ENCODE measurements at places on chromosomes 6 and 20. TPM values are rescaled to one million over a fixed set of nuclear protein-coding genes. Genes with fewer than 3 reads are reported as not detected.

- DNase-seq, result no peak
Measured at GRCh38 chr20:2984028-2984501, 59.4 kb upstream of the GNRH2 start.

DNA sequence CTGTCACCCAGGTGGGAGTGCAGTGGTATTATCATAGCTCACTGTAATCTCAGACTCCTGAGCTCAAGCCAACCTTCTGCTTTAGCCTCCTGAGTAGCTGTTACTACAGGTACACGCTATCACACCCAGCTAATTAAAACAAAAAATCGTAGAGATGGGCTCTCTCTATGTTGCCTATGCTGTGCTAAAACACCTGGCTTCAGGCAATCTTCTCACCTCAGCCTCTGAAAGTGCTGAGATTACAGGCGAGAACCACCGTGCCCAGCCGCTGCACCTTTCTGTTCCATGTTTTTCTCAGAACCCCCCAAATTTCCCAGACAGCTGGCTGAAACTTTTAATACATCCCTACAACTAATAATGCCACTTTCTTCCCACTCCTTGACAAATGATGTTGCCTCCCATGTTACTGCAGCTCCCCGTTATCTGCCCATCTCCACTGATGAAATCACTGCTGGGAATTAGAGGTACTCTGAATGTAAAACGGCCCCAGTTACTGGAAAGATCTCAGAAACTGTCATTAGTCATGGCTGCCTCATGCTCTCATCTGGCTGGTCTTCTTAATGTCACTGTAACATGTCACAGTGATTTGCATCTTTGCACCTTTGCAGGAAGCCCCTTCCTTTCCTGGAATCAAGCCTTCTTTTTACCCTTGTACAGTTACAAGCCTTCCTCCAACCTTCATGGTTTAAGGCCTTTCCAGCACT is 697.5 kb downstream of the PRKN start:
- DNase-seq, result peak; percentile 27

- no peak for DNase-seq
Measured at GRCh38 chr6:158524311-158524710, 35.6 kb upstream of the TMEM181 start.

DNA sequence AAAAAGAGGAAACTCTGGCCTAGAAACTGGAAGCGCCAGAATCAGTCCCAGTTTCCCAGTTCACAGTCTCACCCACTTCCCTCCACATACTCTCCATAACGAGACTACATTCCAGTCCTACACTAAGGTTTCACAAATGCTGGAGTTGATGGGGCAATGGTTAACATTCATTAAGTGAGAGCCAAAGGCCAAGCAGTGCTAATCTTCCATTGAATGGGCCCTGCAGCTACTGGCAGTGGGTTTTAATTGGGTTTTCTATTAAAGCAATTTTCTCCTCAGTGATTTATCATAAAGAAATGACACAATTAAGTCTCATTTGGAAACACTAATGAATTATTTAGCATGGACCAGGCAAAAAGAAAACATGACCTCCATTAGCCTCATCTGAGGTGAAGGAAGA is 20.8 kb upstream of the NRSN1 start:
- no peak for DNase-seq

DNA sequence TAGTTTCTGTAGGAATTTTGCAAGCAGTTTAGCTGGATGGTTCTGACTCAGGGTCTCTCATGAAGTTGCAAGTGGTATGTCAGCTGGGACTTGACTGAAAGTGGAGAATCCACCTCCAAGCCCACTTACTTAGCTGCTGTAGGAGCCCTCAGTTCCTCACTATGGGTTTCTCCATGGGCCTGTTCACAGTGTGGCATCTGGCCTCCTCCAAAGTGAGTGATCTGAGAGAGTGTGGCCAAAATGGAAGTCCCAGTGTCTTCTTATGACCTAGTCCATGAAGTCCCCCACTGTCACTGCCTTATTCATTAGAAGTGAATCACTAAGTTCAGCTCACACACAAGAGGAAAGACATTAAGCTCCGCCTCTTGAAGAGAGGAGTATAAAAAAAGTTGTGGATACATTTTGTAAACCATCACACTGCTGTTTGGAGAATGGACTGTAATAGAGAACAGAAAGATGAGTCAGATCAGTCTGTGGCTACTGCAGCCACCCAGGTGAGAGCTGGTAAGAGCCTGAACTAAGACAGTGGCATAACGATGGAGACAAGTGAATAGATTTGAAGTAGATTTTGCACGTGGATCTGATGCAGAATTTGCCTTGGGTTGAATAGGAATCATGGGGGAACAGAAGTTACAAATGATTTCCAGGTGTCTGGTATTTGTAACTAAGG is 4.9 kb upstream of the NELFCD start:
- no peak for DNase-seq

DNA sequence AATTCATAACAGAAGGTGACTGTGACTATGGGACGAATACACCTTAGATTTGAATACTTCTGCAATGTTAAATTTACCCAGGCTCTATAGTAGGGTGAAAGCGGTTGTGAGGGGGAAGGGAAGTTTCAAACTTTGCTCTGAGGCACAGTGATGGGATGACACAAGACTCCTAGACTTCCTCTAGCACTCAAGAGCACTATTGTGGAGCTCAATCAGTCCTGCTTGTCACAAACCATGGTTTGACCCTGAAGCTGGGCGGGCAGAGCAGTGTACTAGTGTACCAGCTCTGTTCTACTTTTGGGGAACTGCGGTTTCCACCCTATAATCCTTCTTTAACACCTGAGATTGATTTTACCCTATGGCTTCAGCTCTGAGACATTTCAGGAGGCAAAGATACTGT is 17.1 kb downstream of the TRIM27 start:
- no peak for DNase-seq

- no peak for DNase-seq
Measured at GRCh38 chr20:17799575-17800227, 99.9 kb downstream of the BANF2 start.

The DEFB132 gene
- not detected for total RNA-seq

The CGA gene
- total RNA-seq, result 2.0 TPM

DNA sequence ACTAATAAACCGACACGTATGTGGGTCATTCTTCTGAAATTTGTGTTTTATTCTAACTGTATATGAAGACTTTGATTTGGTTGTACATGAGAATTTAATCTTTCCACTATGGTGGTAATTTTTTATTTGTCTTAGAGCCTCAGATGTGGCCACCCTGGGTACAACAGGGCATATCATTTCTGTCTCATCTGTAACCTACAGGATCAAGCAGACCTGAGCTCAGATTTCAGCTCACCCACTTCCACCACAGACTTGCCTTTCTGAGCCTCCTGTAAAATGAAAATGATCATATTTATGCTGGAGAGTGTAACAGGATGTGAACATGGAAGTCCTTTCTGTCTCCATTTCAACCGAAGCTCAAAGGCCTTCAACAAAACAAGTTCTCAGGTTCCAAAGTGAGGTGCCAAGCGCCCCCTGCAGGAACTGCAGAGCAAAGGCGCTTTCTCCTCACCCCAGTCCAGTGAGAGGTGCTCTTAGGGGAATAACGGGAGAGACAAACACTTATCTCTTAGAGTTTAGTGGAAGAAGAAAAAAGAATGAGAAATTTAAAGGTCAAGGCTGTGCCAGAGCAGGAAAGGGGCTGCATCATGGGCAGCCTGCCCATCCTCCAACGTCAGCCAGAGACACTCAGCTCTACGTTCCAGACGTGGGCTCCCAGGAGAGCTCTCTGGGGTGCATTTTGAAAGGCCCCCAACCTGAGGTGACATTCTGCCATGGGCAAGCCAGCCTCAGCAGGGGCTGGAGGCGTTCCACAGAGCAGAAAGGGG is 23.0 kb upstream of the CD24 start:
- DNase-seq, result peak; percentile 16

DNA sequence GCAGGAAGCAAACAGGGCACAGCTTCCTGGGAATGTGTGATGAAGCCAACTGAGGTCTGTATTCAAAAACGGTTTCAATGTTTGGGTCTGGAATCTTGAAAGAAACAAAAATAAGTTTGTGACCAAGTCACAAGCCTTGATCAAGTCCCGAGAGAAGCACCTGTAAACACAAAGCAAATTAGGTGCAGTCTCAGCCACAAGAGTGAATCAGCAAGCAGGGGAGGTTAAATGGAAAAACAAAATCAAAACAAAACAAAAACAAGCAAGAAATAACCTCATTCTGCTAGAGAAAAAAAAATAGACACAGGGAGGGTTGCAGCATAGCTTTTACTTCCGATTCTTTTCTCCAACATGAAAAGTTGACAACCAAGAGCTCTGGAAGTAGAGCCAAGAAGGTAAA is 201.7 kb downstream of the CLIC5 start:
- no peak for DNase-seq

The TLDC2 gene
- total RNA-seq, result not detected

The BPI gene
- not detected for total RNA-seq

- DNase-seq, result no peak
Measured at GRCh38 chr6:3707024-3707423, 44.5 kb downstream of the PXDC1 start.

DNA sequence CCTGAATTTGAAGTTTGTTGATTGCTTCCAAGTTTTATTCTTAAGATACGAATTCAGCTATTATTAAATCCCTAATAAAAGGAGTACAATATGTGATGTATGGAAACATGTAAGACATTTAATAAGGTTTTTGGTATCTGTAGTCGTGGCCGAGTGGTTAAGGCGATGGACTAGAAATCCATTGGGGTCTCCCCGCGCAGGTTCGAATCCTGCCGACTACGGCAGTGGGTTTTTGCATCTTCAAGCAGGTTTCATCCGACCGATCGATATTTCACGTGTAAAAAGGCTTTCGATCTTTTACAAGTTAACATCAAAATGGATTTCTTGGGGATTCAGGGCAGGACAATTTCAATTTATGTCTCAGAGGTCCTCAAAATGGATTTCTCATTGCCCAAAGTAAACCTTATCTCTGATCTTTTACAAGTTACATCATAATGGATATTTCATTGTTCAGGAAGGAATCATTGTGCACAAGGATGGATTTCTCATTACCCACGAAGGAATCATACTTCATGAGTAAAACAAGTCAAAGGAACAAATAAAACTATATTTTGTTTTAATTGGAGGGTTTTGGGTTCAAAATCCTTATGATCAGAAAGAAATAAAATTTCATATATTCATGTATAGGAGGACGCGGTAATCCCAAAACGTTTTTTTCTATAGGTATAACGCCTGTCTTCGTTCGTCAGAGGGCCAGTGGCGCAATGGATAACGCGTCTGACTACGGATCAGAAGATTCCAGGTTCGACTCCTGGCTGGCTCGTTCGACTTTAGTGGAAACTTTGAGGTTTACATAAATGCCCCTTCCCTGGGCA is 37.3 kb upstream of the BTN3A2 start:
- DNase-seq, result peak; percentile 61

GRCh38 chr6:107813555-107814194 is 10.4 kb downstream of the SCML4 start:
- no peak for DNase-seq

GRCh38 chr6:63491119-63491518 is 81.2 kb upstream of the LOC128125822 start:
- DNase-seq, result no peak

- no peak for DNase-seq
Measured at GRCh38 chr6:26163427-26164119, 76.3 kb downstream of the HFE start.

DNA sequence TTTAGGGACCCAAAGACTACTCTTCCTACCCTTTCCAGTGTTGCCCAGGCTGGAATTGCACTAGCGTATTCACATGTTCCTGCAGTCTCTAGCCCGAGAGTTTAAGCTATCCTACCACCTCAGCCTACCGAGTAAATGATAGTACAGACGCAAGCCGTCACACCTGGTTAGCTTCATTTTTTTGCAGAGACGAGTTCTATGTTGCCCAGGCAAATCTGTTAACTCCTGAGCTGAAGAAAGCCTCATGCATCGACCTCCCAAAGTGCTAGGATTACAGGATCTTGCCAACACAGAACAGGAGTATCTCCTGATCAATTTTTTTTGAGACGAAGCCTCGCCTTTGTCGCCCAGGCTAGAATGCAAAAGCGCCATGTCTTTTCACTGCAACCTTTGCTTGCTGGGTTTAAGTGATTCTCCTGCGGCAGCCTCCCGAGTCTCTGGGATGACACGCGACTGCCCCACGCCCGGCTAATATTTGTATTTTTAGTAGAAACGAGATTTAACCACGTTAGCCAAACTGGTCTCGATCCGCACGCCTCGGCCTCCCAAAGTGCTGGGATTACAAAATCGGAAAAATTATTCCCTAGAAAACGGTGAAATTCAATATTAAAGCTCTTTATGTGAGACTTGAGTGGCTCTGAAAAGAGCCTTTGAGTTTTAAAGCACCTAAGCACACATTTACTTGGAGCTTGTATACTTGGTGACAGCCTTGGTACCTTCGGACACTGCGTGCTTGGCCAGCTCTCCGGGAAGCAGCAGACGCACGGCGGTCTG is 128.5 kb downstream of the HFE start:
- DNase-seq, result no peak

GRCh38 chr20:53934421-53935343 is 135.7 kb downstream of the BCAS1 start:
- peak; percentile 87 for DNase-seq

The SLC35F1 gene
- 0.72 TPM for total RNA-seq

DNA sequence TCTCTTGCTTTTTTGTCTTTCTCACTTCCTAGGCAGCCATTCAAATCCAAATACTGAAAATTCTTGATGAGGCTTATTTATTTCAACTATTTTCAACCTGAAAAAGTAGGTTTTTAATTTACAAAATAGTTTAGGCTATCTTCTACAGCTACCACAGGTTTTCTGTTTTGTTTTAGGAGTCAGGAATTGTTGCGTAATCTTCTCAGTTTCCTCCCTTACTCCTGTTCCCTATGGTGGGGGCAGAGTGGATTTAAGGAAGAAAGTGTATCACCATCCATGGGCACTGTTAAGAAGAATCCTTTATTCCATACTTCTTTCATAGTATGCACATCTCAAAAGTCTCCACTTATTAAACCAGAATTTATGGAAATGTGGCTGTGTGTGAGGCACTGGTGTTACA is 182.4 kb downstream of the KHDC1L start:
- no peak for DNase-seq

The ARG1 gene
- total RNA-seq, result not detected

The TRAPPC3L gene
- total RNA-seq, result not detected

- no peak for DNase-seq
Measured at GRCh38 chr6:136563386-136564152, 13.3 kb upstream of the MAP7 start.

The LGSN gene
- total RNA-seq, result 0.25 TPM

DNA sequence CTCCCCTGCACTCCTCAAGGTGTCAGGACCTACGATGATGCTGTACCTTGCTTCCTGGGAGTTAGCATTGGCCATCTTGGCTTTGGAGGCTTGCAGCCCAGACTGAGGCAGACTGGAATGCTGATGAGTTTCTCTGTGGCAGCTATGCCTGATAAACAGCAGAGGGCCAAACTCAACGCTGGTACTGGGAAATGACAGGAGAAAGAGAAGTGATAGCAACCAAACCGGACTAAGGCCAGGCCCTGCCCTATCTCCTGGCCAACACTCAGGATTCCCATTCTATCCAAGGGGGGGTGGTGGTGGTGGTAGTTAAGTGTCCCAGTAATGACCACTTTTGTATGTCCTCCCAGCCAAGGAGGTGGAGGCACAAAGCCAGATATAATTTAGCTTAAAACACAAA is 90.0 kb upstream of the DTNBP1 start:
- DNase-seq, result no peak

All from astrocyte (in vitro differentiated cells and primary cell).